ENCODE measurements at places on chromosomes 7 and 10.

- no peak for DNase-seq
These were observed 269.1 kb upstream of the GLI3 start for GRCh38 chr7:42506097-42506496.

DNA sequence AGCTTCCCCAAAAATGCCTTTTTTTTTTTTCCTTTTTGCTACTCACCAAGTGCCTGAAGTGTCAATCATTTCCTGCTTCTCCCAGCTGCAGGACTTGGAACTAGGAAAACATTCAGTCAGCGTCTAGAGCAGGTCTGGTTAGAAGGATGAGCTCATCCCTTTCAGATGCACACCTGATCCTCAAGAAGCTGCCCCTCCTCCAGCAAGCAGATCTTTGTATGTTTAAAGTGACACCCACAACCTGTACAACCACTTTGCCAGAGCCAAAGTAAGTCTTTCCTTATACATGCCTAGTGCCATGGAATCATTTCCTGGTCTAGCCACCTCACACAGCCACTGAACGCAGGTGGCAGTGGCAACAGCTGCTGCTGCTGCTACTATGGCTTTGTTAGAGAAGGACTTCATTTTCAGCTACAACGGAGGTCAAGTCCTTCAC, 10.4 kb upstream of the USP54 start:
- DNase-seq: no peak

GRCh38 chr10:124611738-124612137, 132.4 kb downstream of the FAM53B start:
- DNase-seq: no peak

DNA sequence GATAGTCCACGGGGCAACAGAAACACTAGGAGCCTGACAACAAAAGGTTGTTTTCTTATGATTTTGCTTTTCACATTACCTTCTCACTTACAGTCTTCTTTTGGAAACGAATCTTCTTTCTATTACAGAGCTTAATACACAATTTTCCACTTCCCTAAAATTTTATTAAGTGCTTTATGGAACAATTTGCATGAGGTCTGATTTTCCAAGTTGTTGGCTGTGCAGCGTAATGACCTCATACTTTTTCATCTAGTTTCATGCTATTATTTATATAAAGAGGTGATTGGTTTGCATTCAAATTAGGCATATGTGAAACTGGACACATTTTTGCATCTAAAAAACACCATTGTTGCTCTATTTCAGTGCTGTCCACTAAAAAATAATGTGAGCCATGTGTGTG, 76.7 kb downstream of the CFAP58 start:
- no peak for DNase-seq

DNA sequence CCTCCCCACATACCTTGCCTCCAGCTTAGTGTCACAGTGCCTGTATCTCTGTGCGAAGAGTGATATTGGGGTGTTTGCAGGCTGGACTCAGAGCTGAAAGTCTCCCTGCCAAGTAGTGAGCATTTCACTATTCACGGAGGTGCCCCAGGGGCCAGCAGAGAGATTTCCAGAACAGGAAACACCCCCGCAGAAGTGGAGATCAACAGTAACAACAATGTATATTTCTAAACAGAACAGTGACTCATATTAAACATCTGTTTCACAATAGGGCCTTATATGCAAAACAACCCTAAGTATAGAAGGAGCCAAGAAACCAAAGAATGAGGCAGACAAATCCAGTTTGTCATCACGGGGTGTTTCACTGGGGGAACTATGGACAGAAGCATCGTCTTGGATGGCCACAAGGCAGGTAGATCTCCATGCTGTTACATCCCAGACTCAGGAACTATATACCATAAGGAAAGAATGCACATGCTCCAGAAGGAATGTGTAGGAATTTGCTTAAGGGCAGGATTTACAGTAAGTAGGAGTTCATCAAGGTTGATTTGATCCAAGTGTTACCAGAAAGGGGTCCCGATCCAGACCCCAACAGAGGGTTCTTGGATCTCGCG, 29.3 kb upstream of the CCL24 start:
- no peak for DNase-seq

DNA sequence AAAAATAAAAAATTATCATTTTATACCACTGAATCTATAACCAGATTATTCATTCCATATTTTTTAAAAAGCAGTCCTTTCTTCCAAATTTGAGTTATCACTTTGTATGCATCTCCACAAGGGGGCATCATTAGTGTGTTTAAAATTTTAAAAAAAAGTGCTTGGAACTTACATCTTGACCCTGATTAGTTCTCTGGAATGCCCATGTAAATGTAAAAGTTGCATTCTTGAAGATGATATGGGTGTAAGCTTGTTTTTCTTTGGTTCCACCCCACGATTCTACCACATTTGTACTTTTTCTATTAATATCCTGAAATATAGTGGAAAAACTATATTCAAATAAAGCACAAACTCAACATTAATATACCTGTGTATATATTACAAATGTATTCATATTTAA, 144.9 kb downstream of the ELAPOR2 start:
- DNase-seq: no peak

DNA sequence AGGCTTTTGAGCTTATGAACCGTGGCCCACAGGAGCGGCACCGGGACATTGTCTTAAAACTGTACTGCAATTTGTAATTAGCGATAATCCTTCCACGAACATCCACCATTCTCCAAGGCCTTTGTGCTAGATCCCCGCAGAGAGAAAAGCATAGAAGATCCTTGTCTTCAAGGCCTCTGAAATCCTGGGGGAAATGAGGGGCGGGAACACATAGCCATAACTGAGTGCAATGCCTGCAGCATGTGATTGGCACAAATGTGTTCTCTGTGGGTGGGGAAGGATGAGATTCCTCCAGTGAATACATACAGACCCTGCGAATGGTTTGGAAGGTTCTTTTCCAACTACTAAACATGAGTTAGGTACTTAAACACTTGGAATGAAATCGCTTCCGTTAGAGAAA, 25.9 kb upstream of the PROSER2 start:
- no peak for DNase-seq

DNA sequence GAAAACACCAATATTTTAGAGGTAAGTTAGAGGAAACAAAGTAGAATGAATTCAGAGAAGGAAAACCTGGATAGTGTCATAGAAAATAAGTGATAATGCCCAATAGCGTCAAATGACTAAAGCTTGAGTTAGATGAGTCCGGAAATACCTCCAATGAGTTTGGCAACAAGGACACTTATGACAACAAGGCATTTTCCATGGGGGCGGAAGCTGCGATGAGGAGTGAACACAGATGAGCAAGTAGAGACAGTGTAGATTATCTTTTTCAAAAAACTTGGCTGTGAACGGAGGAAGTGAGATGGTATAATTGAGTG, 383 bp upstream of the R3HCC1L start:
- no peak for DNase-seq

- no peak for DNase-seq
These were observed 145.9 kb upstream of the NEBL start for GRCh38 chr10:21043044-21043443.

DNA sequence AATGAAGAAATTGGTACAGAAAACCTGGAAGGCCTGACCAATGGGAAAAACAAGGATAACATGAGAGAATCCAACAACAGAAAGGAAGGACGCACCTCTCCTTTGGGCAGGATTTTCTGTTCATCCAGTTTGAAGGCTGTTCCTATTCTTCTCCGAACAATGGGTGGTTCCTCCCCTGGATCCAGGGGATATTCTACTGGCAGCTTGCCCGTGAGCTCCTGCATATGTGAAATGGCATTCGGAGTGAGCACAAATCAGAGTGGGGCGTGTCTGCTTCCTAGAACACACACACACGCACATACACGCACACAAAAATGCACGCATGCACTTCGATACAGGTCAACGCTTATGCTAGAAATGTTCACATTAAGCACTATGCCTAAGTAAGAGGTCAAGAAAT, 83.5 kb downstream of the PRPF18 start:
- no peak for DNase-seq

GRCh38 chr7:71768450-71768849, 636.5 kb downstream of the GALNT17 start:
- DNase-seq: no peak

GRCh38 chr10:66838656-66839055, 87.2 kb upstream of the LRRTM3 start:
- no peak for DNase-seq

DNA sequence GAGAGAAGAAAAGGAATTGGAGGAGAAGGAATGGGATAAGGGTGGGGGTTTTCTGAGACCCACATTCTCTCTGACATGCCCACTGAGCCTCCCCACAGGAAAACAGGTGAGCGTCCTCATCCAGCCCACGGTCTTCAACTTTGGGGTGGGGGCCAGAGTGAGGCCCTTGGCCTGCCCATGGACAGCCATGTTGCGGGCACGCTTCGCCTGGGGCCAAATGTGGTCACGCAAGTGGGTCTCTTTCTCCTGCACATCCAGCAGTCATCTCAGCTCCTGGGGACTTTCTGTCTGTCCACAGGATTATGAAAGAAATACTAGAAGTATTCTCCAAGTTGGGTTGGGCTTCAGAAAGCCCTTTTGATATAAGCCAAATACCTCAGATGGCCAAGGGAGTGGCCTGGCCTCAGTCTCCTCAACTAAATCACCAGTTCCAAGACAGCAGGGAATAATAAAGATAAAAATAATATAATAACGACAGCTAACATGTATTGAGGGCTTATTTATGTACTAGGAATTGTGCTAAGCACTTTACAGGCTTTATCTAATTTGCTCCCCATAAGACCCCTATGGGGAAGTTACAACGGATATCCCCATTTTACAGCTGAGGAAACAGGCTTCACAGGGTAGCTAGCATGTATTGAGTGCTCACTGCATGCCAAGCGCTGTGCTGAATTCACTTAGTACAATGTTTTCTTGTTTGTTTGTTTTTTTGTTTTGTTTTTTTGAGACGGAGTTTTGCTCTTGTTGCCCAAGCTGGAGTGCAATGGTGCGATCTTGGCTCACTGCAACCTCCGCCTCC, 57.2 kb upstream of the LBX1 start:
- DNase-seq: no peak

GRCh38 chr7:149621776-149622175, 124.2 kb upstream of the ZNF746 start:
- DNase-seq: no peak

GRCh38 chr10:78455811-78456210, 422.1 kb downstream of the RPS24 start:
- no peak for DNase-seq

GRCh38 chr10:3996697-3997096, 211.7 kb upstream of the KLF6 start:
- DNase-seq: no peak

GRCh38 chr7:142443216-142444010, 185.6 kb upstream of the PRSS58 start:
- no peak for DNase-seq

DNA sequence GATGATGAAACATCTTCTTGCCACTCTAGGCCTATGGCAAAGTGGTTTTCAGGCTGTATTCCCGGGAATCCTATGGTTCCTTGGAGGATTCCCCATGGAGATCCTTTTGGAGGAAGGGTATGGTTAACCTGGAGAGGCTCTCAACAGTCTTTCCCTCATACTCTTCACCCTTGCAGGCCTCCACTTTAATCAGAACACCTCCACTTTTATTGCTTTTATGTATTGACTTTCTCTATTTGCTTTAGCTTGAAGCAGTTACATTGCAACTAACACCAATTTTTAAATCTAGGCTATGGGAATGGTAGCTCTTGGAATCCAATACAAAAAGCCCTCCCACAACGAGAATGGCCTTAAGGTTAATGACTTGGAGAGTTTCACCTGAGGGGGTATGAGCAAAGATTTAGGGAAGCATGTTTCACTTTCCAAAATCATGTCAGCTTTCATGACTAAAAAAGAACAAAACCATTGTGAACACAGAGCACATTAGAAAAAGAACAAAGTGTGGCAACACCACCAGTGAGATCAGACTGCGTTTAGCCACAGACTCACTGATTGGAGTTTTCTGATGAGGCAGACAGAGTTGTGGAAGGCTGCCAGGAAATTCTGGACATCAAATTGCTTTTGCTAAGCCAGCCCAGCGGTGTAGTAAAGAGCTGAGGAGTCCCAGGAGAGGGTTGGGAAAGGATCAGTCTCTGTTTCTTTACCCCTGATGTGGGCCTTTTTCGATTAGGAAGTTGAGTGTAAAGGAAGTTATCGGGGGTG, 130.4 kb upstream of the BMPER start:
- no peak for DNase-seq

- no peak for DNase-seq
These were observed 22.4 kb downstream of the DNAJC12 start for GRCh38 chr10:67815571-67816059.

- DNase-seq: no peak
These were observed 54.8 kb upstream of the CALD1 start for GRCh38 chr7:134724606-134725005.

DNA sequence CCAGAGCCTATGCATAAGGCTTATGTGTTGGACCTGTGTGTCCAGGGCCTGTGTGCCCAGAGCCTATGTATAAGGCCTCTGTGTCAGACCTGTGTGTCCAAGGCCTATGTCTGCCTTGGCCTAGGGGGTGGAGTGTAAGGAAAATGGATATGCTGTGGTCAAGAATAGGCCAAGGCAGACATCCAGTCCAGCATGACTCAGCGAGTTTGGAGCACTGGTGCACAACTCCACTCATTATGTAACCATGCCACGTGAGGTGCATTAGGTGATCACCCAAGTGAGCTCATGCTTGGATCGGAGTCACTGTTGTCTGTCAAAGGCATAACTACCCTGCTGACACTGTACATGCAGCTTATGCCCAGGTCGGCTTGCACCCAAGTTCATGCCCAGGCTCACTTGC, 238.9 kb downstream of the CACNA2D1 start:
- no peak for DNase-seq

DNA sequence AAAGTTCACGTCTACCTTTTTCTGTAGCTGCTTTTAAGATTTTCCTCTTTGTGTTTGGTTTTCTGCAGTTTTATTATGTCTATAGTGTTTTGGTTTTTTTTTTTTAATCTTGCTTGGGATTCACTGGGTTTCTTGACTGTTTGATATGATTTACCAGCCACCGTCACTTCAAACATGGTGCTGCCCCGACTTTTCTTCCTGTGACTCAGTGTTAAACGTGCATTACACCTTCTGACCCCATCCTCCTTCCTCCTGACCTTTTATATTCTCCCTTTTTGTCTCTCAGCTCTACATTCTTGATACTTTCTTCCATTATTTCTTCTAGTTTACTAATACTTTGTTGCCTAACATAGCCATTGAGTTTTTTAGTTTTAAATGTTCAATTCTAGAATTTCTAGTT, 61.5 kb downstream of the GNA12 start:
- DNase-seq: no peak

DNA sequence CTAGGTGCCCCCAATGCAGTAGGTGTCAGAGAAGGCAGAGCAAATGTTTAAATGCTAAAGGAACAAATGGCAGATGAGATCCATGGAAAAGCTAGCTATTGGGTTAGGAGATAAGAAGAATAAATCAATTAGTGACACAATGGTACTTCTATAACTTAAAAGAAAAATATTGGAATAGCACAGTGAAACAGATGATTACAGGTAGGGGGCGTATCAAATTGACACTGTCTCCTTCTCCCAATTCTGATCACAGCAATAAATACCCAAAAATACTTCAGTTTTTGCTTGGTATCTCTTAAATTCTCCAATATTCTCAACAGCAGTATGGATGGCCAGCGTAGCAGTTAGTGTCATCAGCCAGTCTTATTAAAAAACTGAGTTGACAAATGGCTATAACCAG, 5.2 kb downstream of the FRA10AC1 start:
- DNase-seq: no peak

Data from GM18507 (cell line).